ENCODE measurements at places on chromosomes 3 and 15.

DNA sequence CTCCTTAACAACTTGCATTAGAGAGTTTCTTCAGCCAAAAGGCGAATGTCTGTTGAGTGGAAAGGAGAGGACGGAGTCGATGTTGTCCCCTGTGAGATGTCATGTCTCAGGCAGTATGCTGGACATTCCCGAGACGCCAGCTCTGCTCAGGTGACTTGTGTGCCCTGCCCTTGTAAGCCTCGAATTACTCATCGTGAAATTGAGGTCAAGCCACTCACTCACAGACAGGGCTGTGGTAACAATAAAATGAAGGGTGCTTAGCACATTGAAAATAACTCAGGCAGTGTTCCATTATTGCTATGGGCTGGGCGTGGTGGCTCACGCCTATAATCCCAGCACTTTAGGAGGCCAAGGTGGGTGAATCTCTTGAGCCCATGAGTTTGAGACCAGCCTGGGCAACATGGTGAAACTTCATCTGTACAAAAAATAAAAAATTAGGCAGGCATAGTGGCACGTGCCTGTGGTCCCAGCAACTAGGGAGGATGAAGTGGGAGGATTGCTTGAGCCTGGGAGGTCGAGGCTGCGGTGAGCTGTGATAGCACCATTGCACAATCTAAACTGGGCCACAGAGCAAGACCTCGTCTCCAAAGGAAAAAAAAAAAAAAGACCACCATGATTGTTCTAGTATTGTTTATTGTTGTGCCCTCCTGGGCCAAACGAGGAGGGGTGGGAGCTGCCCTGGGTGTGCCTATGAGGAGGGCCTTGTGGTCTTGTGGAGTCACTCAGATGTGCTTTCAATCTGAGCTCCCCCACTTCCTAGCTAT, 214.4 kb downstream of the THSD4 start:
- DNase-seq, result no peak

DNA sequence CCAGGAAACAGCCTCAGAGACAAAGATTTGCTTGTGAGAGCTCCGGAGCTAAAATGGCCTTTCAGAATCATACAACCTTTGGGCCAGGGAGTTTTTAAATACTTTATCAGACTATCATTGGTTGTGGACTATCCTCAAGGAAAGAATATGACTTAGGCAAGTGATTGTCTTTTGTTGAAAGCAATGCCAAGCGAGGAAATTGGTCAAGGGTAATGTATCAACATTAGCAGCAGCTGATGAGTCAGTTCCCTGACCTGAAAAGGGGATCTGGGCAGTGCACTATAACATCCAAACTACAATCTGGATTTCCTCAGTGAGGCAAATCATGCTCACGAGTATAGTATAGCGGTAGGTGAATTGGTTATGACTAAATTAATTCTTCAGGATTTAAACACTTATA, 303.6 kb downstream of the LSAMP start:
- no peak for DNase-seq

DNA sequence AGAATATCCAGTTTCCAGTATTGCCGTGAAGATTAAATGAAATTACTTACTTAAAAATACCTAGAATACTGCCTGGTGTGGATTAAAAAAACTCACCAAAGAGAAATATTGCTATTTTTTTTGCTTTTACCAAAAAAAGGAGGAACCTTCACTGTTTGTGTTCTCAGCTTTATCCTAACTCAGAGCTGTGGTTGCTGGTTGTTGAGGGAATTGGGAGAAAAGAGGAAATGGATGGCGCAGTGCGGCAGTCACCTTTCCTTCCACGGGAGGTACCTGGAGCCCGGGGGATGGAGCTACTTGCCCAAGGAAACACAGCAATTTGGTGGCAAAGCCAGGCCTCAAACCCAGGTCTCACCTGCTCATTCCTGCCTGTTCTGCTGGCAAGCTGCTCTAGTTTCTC, 270.3 kb downstream of the RPLP1 start:
- DNase-seq, result no peak

- no peak for DNase-seq
Observed at GRCh38 chr3:24715171-24715792, 220.6 kb upstream of the THRB start.

GRCh38 chr15:66128116-66128680, 125.4 kb downstream of the MEGF11 start:
- no peak for DNase-seq

DNA sequence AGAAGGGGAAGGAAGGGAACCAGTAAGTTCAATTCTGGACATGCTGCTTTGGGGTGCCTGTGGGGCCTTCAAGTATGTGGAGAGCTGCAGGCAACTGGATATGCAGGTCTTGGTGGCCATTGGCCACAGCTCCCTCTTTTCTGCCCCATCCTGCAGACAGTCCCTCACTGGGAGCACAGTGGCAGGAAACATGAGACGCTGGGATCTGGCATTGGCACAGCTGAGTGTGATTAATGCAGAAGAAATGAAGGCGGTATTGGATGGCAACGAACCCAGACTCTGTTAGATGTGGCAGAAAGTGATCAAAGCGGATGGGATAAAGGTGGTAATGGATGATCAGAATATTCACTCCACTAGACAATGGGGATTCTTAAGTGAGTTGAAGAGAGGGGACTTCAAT, 23.2 kb upstream of the VPS8 start:
- no peak for DNase-seq

Data from renal cortex interstitium (tissue), 15 donors.